ENCODE measurements at places on chromosomes 12 and 14.

- DNase-seq: no peak
Measured at GRCh38 chr14:53106768-53107167, 46.4 kb downstream of the DDHD1 start.

GRCh38 chr14:89757313-89757939, 197.1 kb downstream of the EFCAB11 start:
- DNase-seq: no peak

GRCh38 chr12:118033323-118033722, 16.8 kb downstream of the RFC5 start:
- no peak for DNase-seq

- no peak for DNase-seq
Measured at GRCh38 chr12:113059071-113059595, 2.6 kb downstream of the DTX1 start.

- DNase-seq: no peak
Measured at GRCh38 chr14:41586237-41586636, 20.4 kb upstream of the LRFN5 start.

- DNase-seq: no peak
Measured at GRCh38 chr12:11749943-11750690, 100.6 kb downstream of the ETV6 start.

- DNase-seq: no peak
Measured at GRCh38 chr12:29145372-29146170, 3.5 kb upstream of the FAR2 start.

DNA sequence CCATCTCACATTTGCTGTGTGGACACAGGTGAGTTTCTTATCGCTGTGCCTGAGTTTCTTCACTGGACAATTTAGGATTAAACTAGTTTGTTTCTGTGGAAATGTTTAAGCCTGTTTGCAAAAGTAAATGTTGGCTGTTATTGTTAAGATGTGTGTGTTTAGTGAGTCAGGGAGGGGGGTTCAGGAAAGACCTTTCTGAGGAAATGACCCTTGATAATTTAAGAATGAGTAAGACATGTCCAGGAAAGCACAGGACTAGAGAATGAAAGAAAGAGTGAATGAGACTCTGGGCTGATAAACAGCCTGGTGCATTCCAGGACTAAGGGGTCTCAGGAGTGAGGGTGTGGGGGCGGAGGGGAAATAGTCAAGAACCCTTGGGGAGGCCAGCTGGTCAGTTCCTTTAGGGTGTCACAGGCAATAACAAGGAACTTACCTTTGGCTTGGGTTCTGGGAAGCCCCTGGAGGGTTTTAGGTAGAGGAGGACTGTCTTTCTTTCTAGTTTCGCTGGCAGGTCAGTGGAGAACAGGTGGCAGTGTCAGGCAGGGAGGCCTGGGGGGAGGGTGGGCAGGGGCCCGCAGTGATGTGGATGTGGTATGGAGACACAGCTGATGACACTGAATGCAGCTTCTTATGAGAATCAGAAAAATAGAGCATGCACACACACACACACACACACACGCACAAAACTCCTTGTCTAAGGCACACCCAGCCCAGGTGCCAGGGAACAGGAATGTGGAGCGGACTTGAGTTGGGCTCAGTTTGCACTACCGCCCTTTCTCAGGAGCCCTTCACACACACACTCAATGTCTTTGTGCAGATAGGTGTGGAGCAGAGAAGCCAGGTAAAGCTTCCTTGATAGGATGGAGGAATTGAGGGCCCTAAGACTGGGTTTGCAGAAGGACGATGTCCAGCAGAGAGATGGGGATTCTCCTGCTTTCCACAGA, 1005.5 kb downstream of the VRK1 start:
- no peak for DNase-seq

DNA sequence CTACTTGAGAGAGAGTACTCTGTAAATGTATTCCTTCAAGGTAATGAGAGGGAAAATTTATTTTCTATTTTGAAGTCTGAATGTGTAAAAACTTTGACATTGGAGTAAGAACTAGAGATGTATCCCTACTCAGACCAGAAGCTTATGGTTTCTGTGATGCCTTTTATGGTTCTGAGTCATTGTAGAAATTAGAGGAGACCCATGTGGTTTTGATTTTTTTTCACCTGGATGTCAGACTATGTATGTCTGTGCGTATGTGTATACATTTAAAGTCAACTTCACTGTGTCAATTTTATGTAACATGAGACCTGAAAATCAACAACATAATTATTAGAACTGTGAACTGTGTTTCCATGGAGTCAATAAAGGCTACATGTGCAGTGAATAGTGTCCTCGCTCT, 302.0 kb downstream of the TRHDE start:
- DNase-seq: no peak

GRCh38 chr12:107102294-107102693, 8.9 kb upstream of the CRY1 start:
- no peak for DNase-seq
